ENCODE measurements at places on chromosomes 12 and 14. TPM values are rescaled to one million over a fixed set of nuclear protein-coding genes. Genes with fewer than 3 reads are reported as not detected.

- no peak for DNase-seq
Measured at GRCh38 chr14:76777721-76778120, 16.5 kb downstream of the VASH1 start.

GRCh38 chr12:70448371-70448770, 82.3 kb downstream of the KCNMB4 start:
- DNase-seq = no peak

- DNase-seq = peak; percentile 73
Measured at GRCh38 chr14:75123991-75124390, 2.9 kb downstream of the NEK9 start.

DNA sequence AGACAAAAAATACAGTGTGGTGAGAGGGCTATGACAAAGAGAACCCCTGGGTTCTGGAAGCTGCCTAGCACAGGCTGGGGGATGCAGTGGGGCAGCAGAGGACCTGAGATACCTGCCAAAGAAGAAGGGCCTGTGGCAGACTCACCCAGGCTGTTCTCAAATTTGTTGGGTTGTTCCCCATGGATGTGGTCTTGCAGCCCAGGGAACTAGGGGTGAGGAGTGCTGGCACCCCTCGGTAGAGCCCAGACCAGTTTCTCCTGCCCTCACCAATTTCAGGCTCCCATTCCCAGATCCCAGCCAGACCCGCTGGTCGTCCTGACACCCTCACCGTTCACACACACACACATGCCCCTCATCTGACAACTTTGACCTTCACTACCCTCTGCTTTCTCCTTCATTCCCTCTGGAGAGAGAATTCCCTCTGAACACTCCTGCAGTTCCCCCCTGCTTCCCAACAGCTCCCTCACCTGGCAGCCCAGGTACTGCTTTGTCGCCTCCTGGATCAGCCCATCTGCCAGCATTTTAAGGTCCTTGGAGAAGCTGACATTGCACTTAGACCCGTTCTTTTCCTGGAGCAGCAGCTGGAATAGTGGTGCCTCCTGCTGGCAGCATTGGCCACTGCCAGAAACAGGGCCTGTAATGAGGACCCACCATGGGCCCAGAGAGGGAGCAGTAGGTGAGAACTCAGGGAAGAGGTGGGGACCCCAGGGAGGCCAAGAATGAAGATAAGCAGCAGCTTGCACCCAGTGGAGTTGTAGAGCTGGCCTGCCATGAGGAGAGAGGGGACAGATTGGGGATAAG, 5.9 kb upstream of the GDF11 start:
- no peak for DNase-seq

- DNase-seq = no peak
Measured at GRCh38 chr12:52199294-52199919, 7.6 kb upstream of the KRT80 start.

DNA sequence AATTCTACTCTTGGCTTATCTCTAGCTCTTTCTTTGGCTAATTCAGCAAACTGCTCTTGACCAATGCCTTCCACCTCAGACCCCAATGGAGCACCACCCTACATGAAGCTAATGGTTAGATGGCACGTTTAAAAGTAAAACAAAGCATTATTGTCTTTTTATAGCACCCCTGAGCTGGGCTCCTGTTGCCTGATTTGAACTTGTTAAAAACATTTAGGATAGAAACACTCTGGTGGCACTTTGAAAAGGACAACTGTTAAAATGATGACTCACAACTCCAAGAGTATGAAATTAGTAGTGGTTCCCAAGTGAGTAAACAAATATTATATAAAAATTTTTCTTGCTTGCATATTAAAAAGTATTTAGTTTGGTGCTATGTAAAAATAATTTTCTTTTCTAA, 299.6 kb upstream of the DCN start:
- no peak for DNase-seq

DNA sequence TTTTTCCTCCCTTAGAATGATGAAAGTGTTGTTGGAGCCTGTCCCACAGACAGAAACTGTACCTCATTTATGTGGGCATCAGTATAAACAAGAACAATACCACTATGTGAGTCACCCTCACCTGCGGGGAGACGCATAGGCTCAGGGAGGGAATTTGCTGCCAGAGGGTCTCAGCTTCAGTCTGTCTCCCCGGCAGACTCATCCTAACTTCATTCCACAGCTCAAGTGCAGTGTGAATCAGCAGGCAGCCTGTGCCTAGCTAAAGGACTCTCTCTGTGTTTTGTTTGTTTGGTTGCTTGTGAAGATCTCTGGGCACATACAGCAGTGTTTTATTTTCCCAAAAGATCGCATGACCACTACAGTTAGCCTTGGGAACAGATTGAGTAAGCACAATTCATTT, 98.9 kb downstream of the PRKCH start:
- DNase-seq = no peak

- DNase-seq = no peak
Measured at GRCh38 chr12:20528208-20528607, 159.9 kb downstream of the PDE3A start.

DNA sequence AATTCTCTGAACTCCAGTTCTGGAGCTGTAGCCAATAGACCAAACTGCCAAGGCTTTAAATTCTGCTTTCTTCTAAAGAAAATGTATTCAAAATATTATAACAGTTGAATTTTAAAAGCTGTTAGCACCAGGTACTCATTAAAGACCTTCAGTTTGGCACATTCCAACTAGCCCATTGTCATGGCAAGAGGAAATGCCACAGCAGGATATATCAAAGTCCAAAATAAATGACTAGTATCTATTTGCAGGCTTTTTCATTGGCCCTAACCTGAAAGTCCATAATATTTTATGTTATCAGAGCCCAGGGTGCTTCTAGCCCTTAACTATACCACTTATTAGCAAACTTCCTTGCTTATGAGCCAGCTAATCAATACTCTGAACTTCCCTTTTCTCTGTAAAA, 3.1 kb upstream of the RIC8B start:
- no peak for DNase-seq

DNA sequence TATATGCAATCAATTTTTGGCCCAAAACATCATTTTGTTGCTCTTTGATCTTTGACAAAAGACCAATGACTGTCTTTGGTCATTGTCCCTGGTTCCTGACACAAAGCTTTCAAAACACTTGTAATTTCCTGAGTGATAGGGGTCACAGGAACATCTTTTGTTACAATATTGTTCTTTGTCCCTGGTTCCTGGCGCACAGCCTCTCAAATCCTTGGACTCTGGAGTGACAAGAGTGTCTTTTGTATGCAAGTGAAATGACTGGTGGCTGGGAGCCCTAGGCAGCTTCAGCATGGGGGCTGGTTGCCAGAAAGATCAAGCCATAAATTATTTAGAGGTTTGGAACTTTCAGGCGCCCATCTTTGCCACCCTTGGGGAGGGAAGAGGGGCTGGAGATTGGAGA, 53.9 kb downstream of the DNAH10 start:
- DNase-seq = no peak

The FBLN5 gene
- 125 TPM for total RNA-seq

The ETFBKMT gene
- 2.2 TPM for total RNA-seq
